ENCODE measurements at places on chromosomes 2 and 18.

DNA sequence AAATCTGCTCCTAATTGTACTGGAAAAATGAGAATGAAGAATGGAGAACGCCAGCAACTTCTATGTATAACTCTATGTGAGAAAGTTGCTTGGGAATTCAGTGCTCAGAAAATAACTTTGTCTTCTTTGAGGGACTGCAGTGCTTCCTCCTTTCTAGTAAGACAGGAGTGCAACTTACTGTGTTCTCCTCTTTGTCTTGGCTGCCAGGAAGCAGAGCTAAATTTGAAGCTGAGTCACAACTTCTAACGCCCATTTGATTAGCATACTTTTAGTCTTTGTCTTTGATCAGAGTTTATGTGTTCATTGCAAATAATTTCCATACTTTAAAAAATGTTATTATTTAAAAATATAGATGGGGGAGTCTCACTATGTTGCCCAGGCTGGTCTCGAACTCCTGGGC is 6.6 kb downstream of the ARHGAP25 start:
- DNase-seq = peak; percentile 77

- DNase-seq = no peak
Observed at GRCh38 chr18:22551536-22552151, 133.9 kb upstream of the CTAGE1 start.

- DNase-seq = no peak
Observed at GRCh38 chr2:214311031-214311533, 99.8 kb upstream of the VWC2L start.

GRCh38 chr2:201406077-201406662 is 45.1 kb downstream of the TRAK2 start:
- peak; percentile 35 for DNase-seq

DNA sequence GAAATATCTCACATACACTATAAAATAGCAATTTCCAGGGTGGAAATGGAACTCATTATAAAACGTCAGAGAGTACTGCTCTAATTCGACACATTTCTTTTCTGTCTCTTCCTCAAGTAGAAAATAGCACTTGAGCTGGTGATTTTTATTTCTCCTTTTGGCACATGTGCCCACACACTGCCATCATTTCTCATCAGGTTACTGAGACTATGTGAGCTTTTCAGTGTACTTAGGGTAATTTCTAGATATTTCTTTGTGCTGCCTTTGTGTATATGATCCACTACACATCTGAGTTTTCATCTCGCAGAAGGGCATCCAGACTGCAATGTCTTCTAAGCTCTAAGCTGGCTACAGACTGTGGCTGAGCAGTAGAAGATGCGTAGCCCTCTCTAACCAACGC is 62.1 kb upstream of the PGAP1 start:
- DNase-seq = peak; percentile 53

DNA sequence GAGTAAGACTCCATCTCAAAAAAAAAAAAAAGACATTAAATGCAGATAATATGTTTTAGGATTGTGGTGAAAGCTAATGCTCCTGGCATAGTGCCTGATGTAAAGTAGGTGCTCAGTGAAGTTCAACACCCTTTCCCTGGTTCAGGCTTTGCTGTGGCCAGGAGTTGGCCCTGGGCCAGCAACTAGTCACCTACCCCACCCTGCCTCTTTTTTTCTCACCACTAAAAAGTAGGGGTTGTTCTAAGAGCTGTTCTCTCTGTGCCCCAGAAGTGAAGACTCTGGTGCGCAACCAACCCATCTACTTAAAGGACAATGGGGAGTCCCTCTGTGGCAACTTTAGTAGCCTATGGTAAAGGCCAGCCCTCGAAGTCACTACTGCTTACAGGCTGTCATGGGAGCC is 75.9 kb downstream of the DNMT3A start:
- no peak for DNase-seq

- DNase-seq = no peak
Observed at GRCh38 chr2:58194458-58194857, 46.7 kb downstream of the FANCL start.

GRCh38 chr18:66682855-66683322 is 79.0 kb upstream of the CDH19 start:
- peak; percentile 6 for DNase-seq

DNA sequence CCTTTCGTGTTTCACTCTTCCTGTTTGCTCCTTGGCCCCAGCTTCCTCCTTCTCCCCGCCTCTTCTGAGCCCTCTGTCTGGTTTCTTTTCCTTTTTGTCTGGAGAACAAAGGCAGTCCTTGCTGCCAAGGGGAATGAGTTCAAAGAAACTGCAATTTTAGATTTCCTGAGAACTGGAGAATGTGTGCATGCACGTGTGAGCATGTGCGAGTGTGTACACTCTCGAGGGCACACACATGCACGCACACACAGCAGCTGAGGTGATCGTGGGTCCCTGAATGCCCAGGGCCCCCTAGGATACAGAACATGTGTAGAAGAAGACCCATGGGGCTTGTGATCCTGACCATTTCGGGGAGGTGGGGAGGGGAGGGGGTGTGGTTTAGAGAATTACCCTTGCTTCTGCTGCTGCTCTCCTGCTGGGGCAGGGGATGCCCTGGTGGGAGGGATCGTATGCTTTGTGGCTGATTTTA is 151.8 kb downstream of the DYSF start:
- no peak for DNase-seq

DNA sequence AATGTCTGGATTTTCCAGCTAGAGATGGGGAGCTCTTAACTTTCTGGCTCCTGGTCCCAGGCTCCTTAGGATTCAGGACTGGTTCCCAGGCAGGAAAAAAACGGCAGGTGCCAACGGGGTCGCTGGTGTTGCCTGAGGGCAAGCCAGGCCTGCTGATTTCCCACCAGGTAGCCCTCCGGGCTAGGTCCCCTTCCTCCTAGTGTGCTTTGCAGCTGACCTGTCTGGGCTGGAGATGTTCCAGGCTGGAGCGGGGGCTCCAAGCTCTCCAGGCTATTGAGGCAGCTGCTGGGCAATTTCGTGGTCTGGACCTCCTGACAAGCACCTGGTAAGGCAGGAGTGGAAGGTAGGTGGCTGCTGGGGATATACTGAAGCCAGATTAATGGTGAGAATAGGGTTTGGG is 2.0 kb upstream of the MRPL53 start:
- no peak for DNase-seq

DNA sequence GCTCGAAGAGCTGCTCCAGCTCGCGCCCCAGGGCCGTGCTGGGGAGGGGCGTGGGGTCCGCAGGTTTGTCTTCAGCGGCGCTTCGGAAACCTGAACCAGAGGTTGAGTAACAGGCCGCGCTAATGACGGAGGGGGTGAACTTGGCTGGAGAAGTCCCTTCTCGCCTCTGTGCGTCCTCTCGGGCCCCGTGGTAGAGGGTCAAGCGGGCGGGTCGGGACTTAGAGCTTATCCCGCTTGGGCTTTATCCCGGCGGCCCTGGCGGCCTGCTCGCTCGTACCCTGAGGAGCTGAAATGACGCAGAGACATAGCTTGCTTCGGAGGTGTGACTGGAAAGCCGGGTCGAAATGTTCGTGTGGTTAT is 479 bp downstream of the RNMT start:
- no peak for DNase-seq

DNA sequence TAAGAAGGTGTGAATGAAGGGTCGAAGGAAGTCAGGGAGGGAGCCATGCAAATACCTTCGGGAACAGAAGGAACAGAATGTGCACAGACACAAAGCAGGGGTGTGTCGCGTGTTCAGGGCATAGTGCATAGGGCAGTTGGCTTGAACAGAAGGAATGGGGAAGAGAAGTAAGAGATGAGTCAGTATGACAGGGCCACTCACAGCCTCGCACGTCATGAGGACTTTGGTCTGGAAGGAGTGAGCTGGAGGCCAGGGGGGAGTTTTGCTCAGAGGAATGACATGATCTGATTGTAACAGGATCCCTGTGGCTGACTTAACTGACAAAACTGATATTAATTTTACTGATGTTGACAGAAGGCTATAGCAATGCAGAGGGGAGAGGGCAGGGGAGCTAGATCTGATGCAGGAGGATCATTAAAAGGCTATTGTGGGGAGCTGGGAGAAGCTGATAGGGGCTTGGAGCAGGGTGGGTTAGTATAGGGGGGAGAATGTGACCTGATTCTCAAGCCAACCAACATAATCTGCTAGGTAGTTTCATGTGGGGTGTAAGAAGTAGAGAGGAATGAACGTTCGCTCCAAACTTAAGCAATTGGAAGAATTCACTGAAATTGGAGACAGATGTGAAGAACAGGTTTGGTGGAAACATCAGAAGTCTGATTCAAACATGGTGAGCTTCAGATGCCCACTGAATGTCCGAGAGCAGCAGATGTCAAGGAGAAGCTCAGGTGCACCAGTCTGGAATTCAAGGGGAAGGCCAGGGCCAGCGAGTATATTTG is 60.4 kb upstream of the COPS8 start:
- peak; percentile 77 for DNase-seq

DNA sequence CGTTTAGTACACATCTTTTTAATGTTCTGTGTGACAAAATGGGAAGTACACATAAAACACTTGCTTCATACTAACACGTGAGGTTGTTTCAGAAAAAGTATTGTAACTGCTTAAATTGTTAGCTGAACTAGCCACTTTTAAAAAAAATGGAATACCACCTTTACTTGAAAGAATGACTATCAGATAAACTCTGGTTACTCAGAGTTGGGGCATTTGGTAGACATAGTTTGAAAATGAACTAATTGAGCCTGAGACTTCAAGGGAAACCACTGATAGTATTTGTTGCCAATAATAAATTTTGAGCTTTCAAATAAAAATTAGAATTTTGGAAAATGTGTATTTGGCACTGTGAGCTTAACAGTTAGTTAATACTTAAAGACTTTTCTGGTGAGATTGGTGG is 103.0 kb upstream of the FBXO11 start:
- no peak for DNase-seq

GRCh38 chr2:126852361-126852760 is 46.3 kb upstream of the TEX51 start:
- no peak for DNase-seq

Measured in suppressor macrophage treated with lipopolysaccharide for 4 hours (primary cell).